CMK (cell line): ENCODE measurements at places on chromosomes 2 and 18.

GRCh38 chr18:79924814-79925731 is 26.4 kb downstream of the SLC66A2 start:
- no peak for DNase-seq

- DNase-seq = no peak
Measured at GRCh38 chr2:45024600-45025291, 15.5 kb upstream of the SIX2 start.

GRCh38 chr2:174326161-174327020 is 8.4 kb upstream of the SP9 start:
- DNase-seq = peak; percentile 38

DNA sequence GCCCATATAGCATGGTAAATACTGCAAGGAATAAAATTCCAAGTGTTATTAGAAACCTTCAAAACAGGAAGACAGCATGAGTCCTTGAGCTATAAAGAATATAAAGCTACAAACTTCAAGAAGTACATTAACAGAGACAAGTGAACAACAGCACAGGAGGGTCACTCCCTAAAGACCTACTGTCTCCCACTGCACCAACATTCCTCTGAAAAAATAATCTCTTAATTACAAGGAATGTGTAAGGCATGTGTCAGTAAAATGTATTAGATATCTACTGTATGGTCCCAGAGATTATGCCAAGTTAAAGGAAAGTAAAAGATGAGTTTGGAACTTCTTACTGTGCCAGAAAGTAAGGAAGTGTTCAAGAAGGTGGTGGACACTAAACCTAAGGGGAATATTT is 29.9 kb downstream of the SUMO1 start:
- no peak for DNase-seq

- DNase-seq = no peak
Measured at GRCh38 chr2:96824079-96824870, 8.2 kb downstream of the CNNM3 start.

GRCh38 chr18:78510636-78511035 is 469.0 kb upstream of the SALL3 start:
- no peak for DNase-seq

DNA sequence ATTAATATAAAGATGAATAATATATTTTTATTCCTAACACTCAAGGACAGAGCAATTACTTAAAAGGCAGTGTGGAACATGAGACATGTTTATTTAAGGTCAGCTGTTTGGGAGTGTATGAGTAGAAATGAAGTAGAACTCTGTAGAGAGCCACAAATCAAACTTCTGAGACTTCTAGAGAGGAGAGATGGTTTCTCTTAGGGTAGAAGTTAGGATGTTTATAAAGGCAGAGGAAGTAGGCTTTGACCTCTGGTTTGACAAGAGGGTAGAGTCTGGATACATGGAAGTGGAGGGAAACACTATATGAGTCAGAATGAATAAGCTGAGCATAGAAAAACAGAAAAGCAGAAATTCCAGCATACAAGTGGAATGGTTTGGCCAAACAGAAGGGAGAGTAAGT is 262.1 kb upstream of the KLHL14 start:
- no peak for DNase-seq

DNA sequence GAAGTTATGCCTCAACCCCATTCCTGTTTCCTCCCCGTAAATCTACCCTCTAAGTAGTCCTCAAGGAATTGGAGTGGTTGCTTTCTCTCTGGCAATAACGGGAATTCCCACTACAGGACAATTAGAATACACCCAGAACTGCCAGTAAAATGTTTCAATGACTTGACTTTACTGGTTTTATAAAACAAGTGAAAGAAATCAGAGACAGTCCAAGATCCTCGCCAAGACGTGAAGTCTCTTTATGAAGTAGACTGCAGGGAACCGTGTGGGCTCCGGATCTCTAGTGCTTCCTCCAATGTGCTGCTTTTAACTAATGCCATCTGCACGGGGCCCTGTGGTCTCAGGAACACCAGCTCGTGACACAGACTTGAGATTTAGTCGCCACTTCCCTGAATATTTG is 101.4 kb downstream of the CPO start:
- DNase-seq = no peak

DNA sequence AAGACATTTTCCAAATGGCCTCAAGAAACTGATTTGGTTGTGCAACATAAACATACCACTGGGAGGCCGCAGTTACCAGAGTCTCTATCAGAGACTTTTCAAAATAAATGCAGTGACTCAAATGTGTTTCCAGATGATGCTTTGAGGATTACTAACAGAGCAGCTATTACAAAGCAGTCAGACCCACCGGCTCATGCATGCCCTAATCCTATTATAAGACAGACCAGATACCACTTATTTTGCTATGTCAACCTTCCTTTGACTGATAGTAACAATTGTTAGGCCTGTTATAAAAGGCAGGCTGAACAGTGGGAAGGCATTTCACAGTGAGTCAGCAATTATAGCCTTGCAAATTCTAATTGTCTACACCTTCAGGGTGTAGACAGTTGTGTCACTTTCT is 217.7 kb downstream of the LRRTM1 start:
- DNase-seq = peak; percentile 9

DNA sequence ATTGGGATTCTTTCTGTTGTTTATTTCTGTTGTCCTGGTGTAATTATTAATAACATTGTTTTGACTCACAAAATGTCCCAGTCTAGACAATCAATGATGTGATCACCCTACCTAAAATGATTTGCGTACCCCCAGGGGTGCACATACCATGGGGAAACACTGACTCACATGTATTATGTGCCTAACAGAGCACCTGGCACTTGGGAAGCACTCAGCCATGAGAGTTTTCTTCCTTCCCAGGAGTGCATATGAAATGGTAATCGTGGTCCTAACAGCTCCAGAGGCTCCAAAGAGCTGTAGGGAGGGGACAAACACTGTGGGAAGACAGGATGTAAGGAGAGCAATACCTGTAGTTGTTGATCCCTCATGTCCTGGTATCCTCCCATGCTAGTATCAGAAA is 187.8 kb upstream of the ERBB4 start:
- DNase-seq = no peak
